ENCODE measurements at places on chromosomes 3 and 15.

GRCh38 chr3:172562871-172563865, 39.9 kb upstream of the TNFSF10 start:
- peak; percentile 75 for DNase-seq

DNA sequence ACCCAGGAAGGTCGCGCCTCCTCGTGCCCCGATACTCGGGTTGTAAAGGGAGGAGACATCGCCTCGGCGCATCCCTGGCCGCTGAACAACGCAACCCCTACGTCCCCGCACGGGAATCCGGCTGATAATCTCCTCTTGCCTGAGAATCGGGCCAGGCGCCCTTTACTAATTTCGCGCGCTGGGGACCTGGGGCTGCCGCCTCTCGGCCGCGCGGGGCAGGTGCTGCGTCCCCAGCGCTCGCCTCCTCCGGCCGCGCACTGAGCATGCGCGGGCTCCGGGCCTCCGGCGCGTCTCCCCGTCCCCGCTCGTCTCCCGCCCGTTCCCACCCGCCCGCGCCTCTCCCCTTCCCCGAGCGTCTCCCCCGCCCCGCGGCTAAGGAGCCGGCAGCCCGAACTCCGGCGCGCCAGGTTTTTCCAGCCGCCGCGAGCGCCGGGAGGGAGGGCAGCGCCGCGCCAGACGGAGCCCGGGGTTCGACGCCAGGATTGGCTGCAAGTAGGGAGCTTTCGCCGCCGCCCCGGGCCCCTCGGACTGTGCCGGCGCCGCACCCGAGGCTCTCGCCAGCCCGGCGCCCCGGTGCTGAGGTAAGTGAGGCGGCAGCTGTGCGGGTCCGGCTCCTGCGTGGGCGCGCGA, at the start of gene CNTN4:
CNTN4 (plus strand) TSS at position 469 of the 630 bp plus-strand sequence.
- DNase-seq: no peak

- DNase-seq: no peak
These were observed 71.2 kb upstream of the SOX14 start for GRCh38 chr3:137692803-137693431.

- DNase-seq: no peak
These were observed 34.9 kb upstream of the ST6GAL1 start for GRCh38 chr3:186895406-186895805.

All from bone marrow (tissue), 2 donors.